ENCODE measurements at places on chromosomes 5 and 9.

- DNase-seq = no peak
These were observed 67.9 kb downstream of the PSMB7 start for GRCh38 chr9:124347206-124347967.

GRCh38 chr5:126675338-126675737, 74.6 kb downstream of the PHAX start:
- DNase-seq = no peak

DNA sequence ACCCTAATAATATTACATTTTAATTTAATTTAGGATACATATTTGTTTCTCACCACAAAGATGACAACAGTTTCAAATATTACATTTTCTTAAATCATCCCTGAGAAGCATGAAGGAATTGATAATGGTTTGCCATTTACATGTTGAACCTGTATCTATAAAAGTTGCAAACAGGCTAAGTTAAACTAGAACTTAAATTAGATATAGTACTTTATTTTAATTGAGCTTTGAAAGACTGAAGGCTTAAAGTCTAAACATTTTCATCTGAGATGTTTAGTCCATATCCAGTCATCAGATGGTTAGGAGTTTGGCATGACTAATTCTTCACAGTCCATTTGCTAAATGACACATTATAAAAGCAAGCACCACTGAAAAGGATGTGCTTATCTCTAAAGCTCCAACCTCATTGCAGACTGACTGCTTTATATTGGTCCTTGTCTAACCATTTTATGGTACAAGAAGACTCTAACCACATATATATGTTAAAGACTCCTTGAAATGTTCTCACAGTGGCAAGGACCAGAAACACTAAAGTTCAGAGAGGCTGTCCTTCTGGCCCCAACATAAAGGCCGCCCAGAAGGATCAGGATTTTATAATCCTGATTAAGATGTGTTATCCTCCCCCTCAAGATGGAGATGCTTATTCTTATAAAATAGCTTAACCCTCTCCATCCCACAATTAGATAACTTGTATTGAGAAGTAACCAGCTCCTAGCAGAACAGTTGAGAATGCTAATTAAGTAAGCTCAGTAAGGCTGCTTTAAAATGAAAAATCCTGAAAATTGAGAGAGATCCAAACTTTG, 25.8 kb downstream of the WNT8A start:
- DNase-seq = no peak

DNA sequence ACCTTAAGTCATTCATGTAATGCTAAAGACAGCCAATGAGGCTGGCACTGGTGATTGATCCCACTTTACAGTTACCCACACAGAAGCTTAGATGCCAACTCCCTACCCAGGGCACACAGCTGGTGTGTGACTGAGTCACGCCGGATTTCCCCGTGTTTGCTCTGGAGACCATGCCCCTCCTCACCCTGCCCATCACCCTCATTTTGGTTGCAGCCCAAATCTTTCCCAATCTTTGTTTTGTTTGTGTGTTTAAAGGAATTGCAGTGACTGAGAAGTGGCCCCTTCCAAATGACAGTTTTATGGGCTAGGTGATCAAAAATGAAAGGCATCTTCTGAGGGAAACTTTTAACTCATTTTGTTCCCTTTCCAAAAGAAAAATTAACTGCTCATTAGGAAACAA, 10.9 kb downstream of the FBXL7 start:
- no peak for DNase-seq

DNA sequence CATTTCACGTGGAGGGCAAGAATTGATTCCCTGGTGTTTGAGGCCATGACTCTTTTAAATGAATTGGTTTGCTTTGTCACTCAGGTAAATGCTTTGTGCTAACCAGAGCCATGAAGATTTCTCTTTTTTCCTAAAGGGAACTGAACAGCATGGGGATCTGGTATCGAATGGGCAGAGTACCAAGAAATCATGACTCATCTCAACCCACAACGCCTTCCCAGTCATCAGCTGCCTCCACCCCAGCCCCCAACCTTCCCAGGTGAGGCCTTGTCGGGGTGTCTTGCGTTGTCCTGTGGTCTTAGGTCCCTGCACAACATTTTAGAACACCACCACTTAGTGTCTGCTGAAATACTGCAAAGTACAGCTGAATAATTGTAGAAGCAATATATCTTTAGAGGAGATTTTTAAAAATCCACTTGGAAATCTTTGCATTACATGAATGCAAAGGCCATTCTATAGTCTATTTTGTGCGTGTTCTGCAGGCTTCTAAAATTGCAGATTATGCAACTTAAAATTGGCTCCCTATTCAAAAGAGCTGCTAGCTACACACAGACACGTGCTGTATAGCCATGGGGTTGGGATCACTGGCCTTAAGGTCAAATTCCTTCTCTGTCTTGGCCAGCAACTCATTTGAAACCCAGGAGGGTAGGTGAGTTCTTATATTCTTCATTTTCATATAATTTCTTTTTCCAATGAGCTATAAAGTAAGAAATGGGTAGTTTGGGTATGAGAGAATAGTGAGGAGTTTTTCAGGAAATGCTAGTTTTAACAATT, 69.0 kb downstream of the MVB12B start:
- DNase-seq = no peak

DNA sequence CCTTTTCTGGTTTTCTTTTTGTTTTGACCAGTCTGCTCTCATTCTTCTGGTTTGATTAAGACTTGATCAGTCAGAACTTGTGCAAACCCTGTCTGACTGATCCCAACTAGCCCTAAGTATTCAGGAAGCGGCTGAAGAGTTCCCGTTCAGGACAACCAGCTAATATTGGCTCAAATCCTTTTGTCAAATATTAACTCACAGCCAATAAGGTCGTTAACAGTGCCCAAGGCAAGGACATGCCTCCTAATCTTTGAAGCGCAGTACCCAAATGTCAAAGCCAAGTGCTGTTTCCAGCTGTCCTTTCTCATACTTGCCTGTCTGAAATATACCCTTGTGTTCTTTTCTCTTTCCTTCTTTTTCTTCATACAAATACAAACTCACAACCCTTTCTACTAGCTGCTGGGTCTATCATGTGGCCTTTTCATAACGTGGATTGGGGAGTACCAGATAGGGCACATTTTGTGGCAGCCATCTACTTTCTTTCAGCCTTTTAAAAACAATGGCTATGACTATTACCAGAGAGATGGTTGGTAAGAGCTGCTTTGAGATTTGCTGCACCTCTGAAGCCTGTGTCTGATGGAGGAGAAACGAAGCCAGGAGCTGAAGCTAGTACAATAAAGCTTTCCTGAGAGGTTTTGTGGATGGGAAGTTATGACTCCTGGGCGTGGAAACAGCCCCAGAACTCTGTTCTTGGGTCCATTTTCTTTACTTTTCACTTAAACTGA, 266.4 kb upstream of the ZNF608 start:
- no peak for DNase-seq

- no peak for DNase-seq
These were observed 88.9 kb downstream of the S1PR3 start for GRCh38 chr9:89080193-89080592.

DNA sequence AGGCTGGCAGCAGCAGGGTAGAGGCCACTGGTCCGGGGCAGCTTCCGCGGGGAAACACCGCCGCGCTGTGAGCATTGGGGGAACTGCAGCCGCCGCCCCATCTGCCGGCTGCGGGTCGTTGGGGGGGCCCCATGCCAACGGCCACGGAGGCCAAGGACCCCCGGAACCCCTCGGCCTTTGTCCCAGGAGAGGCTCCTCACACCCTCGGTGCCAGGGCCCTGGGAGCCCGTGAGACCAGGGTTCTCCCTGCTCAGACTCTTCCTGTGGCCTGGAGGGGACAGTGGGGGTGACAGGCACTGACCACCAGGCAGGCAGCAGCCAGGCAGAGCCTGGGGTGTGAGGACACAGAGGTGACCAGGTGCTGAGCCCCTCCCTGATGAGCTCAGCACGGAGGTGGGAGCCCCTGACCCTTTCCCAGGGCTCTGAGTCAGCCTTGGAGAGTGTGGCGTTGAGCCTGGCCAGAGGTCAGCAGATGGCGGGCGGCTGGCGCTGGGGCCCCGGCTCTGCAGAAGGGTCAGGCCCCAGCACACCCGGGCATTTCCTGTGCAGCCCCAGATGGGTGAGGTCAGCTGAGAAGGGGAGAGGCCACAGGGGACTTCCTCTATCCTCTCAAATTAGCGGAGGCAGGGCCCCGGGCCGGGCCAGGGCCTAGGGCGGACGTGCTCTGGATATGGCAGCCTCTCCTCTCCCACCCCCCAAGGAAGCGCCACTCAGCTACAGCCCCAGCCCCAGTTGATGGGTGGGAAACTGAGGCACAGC, 17.9 kb upstream of the EGFL7 start:
- peak; percentile 54 for DNase-seq

GRCh38 chr5:34982823-34983222, 53.5 kb downstream of the DNAJC21 start:
- no peak for DNase-seq

DNA sequence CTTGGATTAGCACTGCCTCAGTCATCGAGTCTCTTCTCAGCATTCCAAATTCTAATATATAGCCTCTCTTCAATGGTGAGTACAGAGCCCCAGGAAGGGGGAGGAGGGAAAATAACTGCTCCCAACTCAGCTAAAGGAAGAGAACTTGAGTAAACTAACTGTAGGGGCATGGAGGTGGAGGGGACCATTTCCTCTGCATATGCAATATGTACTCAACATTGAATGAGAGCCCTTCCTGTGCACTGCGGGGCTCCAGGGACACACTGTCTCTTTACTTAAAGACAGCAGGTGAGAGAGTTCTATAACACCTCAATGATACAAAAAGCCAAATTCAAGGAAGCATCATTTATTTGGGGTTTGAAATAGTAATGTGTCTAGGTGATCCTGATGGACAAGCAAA, 75.1 kb downstream of the GNAQ start:
- no peak for DNase-seq

DNA sequence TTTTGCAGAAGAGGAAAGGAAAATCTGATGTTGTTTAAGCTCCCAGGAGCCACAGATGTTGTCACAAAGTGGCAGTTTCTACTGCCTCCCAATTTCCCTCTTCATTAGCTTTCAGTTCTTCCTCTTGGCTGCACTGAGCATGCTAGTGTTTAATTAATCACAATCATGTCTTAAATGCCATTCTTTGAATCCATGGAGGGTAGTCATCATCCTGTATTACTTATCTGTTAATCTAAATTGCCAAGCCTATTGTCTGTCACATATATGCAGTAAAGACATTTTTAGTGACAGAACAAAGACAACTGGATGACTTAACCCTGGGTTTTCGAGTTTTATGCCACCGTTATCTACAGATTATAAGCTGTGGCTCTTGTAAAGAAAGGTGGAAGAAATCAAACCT, 14.7 kb downstream of the KLHL9 start:
- no peak for DNase-seq

- no peak for DNase-seq
These were observed 125.8 kb upstream of the KLF4 start for GRCh38 chr9:107615321-107615720.

DNA sequence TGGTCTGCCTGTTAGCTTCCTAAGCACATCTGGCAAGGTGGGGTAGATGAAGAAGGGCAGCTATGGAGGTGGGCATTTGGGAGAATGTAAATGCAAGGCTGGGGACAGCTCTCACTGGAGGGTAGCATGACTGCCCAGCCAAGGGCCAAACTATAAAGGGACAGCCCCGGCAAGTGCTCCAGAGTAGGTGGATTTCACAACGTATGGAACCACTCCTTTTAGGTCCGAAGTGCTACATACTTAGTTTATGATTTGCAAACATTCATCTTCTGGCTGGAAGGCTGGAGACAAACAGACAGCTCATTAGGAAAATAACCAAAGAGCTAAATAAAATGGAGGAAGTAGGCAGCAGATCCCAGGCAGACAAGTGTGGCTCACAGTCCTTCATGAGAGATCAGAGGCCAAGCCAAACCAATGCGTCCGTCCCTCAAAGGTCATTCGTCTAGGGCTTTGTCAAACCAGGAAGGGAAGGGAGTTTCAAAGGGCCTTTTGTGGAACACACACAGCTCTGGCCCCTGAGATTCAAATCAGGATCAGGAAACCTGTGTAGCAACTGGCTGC, 42.5 kb upstream of the GLRX start:
- no peak for DNase-seq

DNA sequence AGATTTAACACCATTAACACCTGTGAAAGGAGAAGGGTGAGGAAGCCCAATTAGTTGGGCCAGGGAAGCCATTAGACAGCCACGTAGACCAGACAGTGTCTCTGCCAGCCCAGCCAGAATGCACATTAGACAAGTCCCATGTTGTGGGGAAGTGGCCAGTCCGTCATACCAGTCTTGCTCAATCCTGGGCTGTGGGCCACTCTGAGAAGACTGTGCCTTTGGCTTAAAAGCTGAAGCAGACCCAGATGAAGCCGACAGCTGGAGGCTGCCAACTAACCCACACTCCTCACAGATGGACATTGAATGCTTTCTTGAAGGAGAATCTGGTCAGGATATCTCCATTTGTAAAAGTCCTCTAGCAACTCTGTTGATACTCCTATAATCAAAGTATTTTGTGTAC, 128.5 kb downstream of the CHSY3 start:
- no peak for DNase-seq

DNA sequence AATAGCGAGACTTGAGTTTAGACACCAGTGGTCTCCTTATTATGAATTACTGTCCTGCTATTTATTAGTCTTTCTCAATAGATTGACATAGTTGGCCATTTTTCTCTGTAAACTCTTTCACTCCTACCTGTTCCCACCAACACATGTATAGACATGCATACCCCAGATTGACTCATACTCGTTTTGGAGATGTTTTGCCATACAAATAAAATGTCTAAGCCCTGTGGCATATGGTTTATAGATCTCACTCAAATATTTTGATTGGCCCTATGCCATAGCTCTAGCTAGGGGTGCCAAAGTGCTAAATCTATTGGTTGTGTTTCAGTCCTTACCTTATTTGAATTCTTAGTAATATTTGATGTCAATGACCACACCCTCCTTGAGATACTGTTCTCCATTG, 42.3 kb downstream of the CAMK4 start:
- no peak for DNase-seq

GRCh38 chr5:99929806-99930135, 605.4 kb upstream of the FAM174A start:
- no peak for DNase-seq

GRCh38 chr9:75593920-75594319, 296.6 kb upstream of the PCSK5 start:
- DNase-seq = no peak

Measured in right hindlimb (tissue), 1 donor.